Caco-2 (cell line): ENCODE measurements at places on chromosomes 16 and 17.

GRCh38 chr17:39601758-39602532 is 5.8 kb downstream of the NEUROD2 start:
- DNase-seq, result no peak

GRCh38 chr16:4888428-4889135 is 41.3 kb downstream of the UBN1 start:
- no peak for DNase-seq

DNA sequence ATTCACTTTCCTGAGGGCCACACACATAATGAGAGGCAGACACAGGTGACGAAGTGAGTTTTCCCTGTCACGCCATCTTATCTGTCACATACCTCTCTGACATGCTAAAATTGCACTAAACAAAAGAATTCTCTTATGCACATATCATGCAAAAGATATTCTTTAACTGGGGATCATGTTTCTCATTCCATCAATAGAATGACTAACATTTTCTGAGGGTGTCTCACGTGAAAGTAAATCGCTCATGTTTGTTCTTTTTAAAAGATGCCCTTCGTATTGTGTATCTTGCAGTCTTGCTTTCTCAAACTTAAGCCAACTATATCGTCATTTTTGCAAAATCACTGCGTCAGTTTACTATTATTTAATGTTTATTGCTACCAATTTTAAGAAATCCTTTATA is 306.4 kb downstream of the WWOX start:
- DNase-seq, result no peak

DNA sequence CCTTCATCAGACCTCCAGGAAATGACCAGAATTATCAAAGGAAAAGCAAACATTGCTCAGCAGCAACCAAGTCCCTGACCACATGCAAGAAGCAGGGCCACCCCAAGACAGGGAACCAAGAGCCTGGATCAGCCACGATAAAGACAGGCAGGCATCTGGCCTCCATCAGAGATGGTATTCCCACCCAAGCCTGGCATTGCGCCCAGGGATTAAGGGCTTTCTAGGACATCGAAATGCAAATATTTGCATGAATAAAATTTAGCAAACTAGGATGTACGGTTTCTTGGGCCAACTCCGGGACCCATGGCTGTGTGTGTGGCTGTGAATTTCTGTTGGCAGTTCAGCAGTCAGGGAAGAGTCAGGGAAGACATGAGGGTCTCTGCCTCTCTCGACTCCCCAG is 241.4 kb upstream of the DYNLRB2 start:
- no peak for DNase-seq

DNA sequence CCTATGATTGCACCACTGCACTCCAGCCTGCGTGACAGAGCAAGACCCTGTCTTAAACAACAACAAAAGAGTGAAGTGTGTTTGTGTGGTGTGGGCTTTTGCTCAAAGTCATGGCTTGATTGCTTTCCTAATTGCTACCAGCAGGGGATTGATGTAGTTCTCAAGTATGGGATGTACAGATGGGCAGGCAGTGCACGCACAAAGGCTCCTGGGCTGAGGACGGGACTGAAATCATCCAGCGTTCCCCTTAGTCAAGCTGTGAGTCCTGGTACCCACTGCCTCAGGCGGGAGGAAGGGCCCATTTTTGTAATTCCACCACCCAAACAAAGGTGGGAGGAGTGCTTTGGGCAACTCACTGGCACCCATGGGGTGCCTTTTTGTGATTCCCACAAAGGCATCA is 47.3 kb downstream of the GDE1 start:
- DNase-seq, result no peak

GRCh38 chr16:17312094-17312710 is 158.6 kb downstream of the XYLT1 start:
- DNase-seq, result no peak

DNA sequence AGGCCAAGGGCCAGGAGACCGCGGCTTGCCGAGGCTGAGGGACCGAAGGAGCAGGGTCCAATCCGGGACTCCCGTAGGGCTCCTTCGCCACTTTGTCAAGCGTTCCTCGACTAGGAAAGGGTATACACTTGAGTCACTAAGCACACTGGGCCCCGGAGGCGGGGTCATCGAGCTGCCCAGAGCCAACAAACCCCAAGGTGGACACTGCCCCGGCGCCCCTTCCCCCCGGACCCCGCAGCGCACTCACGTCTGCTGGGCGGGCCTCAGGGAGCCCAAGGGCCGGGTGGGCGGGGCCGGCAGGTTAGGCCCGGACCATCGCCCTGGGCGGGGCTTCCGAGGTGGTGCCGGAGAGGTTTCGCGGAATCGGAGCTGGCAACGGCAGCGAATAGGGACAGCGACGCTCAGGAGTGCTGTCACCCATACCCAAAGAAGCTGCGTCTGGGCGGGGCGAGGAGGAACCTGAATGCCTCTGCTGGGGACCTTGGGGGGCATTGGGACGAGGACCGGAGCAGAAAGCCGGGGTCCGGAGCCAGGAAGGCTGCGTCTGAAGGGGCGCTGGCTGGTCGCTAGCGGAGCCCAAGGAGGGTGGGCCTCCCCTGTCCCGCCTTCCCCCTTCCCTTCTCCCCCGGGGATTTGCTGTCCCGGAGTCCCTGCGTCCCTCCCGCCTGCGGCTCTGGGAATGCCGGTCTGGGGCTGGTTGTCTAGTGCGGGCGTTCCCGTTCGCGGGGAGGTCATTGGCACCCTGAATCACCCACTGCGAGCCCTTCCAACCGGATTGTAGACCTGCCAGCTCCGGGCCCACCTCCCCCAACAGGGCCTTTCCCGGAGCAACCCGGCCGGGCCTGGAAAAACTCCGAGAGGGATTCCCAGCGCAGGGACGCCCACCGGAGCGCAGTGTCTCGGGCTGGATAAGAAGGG is 118.2 kb upstream of the SMURF2 start:
- DNase-seq, result peak; percentile 87

DNA sequence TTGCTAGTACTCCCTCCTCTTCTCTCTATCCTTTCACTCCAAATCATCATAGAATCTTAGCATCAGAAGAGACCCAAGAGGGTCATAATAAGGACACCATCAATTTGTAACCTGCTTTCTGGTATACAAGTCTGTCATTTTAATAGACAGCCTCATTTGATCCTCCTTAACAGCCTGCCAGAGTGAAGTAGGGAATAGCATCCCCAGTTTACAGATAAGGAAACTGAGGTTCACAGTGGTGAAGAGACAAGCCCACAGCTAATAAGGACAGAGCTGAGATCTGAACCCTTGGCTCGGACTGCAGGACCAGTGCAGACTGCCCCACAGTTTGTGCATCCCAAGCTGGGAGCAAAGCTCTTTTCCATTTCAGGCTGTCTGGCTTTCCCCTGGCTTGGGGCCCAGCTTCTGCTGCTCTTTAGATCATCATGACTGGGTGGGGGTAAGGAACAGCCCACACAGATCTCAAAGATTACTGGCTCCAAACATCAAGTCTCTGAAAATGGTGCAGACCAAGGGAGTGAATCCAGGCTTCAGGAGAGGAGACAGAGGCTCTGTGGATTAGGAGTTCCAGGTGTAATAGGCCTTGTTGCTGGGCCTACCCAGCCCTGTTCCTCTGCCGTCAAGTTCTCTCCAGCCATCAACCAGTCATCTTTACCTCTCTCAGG is 10.3 kb upstream of the IGFBP4 start:
- peak; percentile 15 for DNase-seq
